ENCODE measurements at places on chromosomes 2 and 18.

- no peak for DNase-seq
Measured at GRCh38 chr2:225114786-225115323, 72.6 kb upstream of the DOCK10 start.

DNA sequence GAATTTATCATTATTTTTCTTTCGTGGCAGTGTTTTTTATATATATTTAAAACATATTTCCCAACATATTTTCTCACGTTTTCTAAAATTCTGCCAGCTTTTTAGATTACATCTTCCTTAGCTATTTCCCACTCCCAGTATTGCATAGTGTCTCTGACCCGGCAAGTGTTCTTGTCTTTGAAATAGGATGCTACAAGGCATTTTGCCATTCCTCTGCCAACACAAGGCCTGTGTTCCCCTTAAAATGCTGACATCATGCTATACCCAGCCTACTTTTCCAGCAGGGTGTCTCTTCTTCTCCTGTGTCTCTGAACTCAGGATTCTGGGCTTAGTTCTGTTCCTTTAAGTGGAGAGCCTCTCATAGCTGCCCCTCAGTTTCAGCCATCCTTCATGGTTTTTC, 115.2 kb downstream of the DIS3L2 start:
- DNase-seq: no peak

DNA sequence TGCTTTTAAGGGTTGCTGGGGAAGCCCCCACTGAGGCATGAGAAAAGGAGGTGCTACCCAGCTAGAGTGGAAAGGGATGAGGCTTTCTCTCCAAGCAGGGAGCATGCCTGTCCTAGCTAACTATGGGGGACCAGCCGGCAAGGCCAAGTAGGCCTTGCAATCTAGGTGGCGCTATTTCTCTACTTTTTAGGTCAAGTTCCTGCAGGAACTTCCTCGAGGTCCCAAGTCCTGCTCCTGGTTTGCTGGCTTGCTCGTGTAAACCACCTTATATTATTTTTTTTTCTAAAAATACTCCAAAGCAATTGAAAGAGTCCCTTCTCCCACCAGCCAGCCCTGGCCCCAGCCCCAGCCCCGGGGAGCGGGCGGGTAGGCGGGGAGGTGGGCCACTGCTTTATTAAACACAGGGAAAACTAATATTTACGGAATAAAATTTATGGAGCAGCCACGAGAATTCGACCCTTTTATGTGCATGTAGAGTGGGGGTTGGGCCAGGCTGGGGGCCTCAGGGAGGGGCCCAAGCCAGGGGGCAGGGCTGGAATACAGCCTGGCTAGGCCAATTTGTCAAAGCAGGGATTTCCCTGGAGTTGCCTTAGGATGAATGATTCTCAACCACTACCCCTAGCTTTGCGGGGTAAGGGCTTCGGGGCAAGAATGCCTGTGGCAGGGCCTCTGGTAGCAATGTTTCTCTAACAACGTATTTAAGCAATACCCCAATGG, 12.8 kb upstream of the IHH start:
- no peak for DNase-seq

DNA sequence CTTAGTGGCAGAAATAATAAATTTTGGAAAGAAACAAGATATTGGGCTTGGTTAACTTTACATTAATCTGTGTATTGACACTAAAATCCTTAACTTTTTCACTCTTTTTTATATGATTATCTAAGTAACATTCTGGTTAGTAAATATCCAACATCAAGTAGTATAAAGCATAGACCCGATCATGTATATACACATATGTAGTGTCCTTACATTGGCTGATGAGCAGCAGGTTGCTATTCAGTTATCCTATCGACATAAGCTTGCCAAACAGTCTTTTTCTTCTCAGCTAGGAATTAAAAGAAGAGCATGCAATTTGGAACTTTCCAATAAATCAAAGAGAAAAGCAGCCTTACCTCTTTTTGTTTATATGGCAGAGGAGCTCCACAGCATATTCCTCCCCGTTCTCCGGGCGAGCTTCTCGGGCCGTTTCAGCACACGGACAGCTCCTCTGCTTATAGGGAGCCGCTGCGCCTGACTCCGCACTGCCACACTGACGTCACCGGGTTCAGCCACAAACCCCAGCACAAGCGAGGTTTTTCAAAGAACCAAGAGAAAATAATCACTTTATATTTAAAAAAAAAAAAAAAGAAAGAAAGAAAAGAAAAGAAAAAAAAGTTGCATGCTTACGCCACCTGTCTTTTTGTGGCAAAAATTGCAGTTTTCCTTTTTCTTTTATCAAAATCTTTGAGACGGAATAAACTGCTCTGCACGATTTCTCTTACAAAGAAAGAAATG, at the start of gene SCG2:
Gene SCG2, minus strand, starts transcription at position 430 of the 735 bp plus-strand sequence. CDS start 3,079 bp downstream, outside the sequence.
- no peak for DNase-seq

Data from activated T-helper 1 cell treated with anti-CD3 and anti-CD28 coated beads, Interleukin-2, amount 50 U/mL, for 16 hours (primary cell).